Activated T-helper 1 cell treated with anti-CD3 and anti-CD28 coated beads, Interleukin-12 subunit alpha, Interleukin-12 subunit beta, Interleukin-2, Interleukin-4 antibody, amounts not matched to agents 30 ng/mL and 10 ng/mL and 1 ng/mL, durations not matched to agents 14 hours and 24 hours and 36 hours (primary cell): ENCODE measurements at places on chromosomes 11 and 22. TPM values are rescaled to one million over a fixed set of nuclear protein-coding genes. Genes with fewer than 3 reads are reported as not detected.

DNA sequence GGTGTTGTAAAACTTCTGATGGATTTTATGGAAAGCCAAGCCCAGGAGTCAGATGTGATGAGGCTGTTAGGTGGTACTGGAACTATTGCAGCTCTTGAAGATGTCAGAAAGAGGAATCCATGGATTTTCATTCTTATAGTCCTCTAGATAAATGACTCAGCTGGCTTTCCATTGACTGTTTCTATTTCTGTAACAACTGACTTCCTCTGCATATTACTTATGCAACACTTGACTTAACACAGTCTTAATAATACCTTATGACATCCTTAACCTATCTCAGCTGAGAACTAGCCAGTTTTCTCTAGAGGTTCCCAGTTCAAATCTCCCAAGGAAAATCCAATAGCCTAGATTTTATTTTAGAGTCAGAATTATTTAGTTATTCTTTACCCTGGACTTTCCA, 263.8 kb downstream of the LUZP2 start:
- no peak overlapping the region for H3K27ac ChIP-seq
- H3K4me3 ChIP-seq, result no peak overlapping the region
- H3K36me3 ChIP-seq, result no peaks in the 10 kb centered on the region
- H3K4me1 ChIP-seq, result no peaks in the 10 kb centered on the region

Gene FAM180B
- total RNA-seq, result 0.24 TPM in 1 of 2 replicates, not detected in the other

Gene INS
- total RNA-seq, result not detected in 2 replicates

- H3K27ac ChIP-seq, result no peak overlapping the region
- no peaks in the 10 kb centered on the region for H3K27me3 ChIP-seq
- no peaks in the 10 kb centered on the region for H3K4me1 ChIP-seq
- no peak for DNase-seq
Measured at GRCh38 chr11:117394221-117394925, 66.7 kb downstream of the CEP164 start.

GRCh38 chr11:17766073-17766359, 31.4 kb downstream of the KCNC1 start:
- DNase-seq, result no peak
- H3K4me1 ChIP-seq, result no peaks in the 10 kb centered on the region
- H3K4me3 ChIP-seq, result no peak overlapping the region

Gene APOL4
- 0.18 TPM in 1 of 2 replicates, not detected in the other for total RNA-seq

Gene VSIG10L2
- total RNA-seq, result not detected in 2 replicates

- no peak overlapping the region for H3K4me3 ChIP-seq
- H3K4me1 ChIP-seq, result peaks cover 5% of the 10 kb centered on the region
- H3K27ac ChIP-seq, result no peak overlapping the region
- no peak for DNase-seq
Measured at GRCh38 chr11:71992136-71992730, 6.5 kb upstream of the IL18BP start.

Gene ZNF70
- 2.1 and 2.2 TPM in 2 replicates for total RNA-seq

- H3K27ac ChIP-seq, result peak overlapping the region; percentile 72
- no peak overlapping the region for H3K4me3 ChIP-seq
- no peak for DNase-seq
- H3K36me3 ChIP-seq, result peaks cover 38% of the 10 kb centered on the region
- no peaks in the 10 kb centered on the region for H3K27me3 ChIP-seq
- H3K4me1 ChIP-seq, result peaks cover 59% of the 10 kb centered on the region
Measured at GRCh38 chr11:128759597-128759996, 65.7 kb downstream of the FLI1 start.

GRCh38 chr11:73321604-73322381, 13.7 kb downstream of the ARHGEF17 start:
- no peak for DNase-seq
- H3K4me1 ChIP-seq, result no peaks in the 10 kb centered on the region
- no peak overlapping the region for H3K27ac ChIP-seq

DNA sequence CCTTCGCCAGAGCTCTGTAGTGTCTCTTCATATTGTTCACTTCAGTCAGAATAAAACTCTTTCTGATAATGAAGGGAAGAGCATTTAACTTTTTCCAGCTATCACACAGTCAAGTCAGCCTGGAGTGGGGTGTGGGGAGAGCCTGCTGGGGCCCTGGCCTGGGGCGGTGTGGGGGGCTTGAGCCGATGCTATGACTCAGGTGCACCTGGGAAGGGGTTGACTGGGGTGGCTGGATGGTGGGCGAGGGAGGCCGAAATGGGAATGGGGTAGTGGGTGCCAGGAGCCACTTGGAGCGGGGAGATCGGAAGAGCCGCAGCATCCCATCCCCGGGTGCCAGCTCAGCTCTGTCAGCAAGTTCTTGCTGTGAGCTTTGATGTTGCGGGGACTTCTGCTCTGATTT, 100.9 kb downstream of the NXPE2 start:
- H3K4me3 ChIP-seq, result no peak overlapping the region
- H3K36me3 ChIP-seq, result no peaks in the 10 kb centered on the region
- H3K27ac ChIP-seq, result no peak overlapping the region
- H3K27me3 ChIP-seq, result peaks cover 4% of the 10 kb centered on the region

Gene MISFA
- 5.1 and 7.1 TPM in 2 replicates for total RNA-seq

Gene CDON
- 1.3 and 1.8 TPM in 2 replicates for total RNA-seq

DNA sequence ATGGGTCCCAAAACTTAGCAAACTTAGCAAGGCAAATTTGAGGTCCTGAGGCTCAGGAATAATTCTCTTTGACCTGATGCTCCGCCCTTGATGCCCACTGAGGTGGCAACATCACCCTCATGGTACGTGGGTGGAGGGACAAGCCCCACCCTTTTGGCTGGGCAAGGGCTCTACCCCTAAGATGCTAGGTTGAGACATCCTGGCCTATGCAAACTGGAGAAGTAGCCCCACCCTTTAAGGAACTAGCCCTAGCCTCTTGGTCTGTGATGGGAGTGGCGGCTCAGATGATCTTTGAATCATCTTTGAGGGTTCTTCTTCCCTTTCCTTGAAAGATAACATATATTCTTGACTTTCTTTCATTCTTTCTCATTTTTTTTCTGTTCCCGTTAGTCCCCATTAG, 32.9 kb downstream of the CABIN1 start:
- no peak overlapping the region for H3K27ac ChIP-seq
- no peak for DNase-seq
- peaks cover 38% of the 10 kb centered on the region for H3K36me3 ChIP-seq
- H3K4me1 ChIP-seq, result no peaks in the 10 kb centered on the region

DNA sequence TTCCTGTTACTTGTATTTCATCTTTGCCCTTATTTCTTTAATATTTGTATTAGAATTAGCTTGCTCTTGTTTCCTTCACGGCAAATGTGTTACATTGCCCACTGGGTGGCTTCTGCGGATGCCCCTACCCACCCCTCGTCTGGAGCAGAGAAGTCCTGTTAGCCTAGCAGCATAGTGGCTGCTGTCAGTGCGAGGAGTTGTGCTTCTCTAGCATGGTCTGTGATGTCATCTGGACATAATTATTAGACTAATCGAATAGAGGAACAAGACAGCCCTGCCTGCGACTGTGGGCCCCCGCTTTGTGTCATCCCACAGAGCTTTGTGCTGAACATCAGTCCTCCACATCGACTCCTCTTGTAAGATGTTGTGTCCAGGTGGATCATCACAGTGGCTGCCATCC, 74.5 kb downstream of the PPP6R3 start:
- peaks cover 34% of the 10 kb centered on the region for H3K36me3 ChIP-seq
- H3K27ac ChIP-seq, result peak overlapping the region; percentile 11
- no peaks in the 10 kb centered on the region for H3K27me3 ChIP-seq
- DNase-seq, result no peak
- H3K4me1 ChIP-seq, result peaks cover 55% of the 10 kb centered on the region

Gene TRPM5
- not detected in 2 replicates for total RNA-seq

DNA sequence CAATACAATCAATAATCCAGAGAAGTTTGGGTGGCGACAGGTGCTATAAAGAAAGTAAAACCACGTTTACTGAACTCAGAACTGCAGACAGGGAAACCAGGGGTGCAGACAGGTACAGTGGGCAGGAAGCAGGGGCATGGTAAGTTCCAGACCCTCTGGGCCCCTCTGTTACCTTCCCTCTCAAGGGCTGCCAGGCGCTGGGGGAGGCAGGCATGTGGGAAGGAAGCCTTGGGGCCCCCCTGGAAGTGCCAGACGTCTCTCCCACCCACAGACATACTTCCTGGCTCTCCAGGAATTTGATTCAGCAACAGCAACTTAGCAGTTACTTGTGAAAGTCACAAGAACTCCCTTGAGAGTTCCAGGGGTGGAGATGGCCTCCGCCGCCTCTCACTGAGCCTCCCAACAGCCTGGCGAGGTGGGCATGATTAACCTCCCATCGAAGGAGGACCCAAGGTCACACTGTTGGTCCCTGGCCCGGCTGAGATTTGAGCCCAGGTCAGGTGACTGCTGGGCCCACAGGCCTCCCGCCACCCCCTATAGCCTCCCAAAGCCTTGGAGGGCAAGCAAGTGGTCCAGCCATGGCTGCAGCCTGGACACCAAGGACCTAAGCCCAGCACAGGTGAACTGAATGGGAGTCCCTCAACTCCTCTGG, 14.1 kb upstream of the TSKU start:
- H3K36me3 ChIP-seq, result no peaks in the 10 kb centered on the region
- peaks cover 43% of the 10 kb centered on the region for H3K4me1 ChIP-seq
- H3K27me3 ChIP-seq, result peaks cover 6% of the 10 kb centered on the region
- DNase-seq, result no peak
- H3K27ac ChIP-seq, result no peak overlapping the region
- peak overlapping the region; percentile 70 for H3K4me3 ChIP-seq

GRCh38 chr22:36658900-36659299, 44.7 kb downstream of the CACNG2 start:
- no peaks in the 10 kb centered on the region for H3K4me1 ChIP-seq
- DNase-seq, result no peak
- no peak overlapping the region for H3K27ac ChIP-seq
- H3K27me3 ChIP-seq, result peaks cover 8% of the 10 kb centered on the region
- H3K4me3 ChIP-seq, result no peak overlapping the region
